ENCODE measurements at places on chromosomes 3 and 15.
A peak's percentile ranks its signal among the peaks of the same experiment; 100 is the strongest.

DNA sequence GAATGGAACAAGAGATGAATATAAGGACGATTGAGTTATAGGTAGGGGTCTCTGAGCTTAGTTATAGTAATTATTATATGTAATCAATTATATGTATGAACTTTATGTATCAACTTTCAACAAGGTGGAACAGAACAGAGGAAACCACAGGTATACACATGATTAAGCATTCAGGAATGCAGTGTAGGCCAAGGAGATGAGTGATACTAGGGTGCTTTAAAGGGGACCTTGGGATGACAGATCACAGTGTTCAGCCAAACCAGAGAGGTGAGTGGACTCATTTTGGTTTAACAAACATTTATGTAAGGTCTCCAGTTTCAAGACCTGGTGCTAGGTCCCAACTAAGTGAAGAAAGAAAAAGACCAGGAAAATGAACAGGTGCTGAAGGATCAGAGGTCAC lies 895.5 kb downstream of the ROBO2 start:
- DNase-seq, result no peak

- no peak for DNase-seq
Measured at GRCh38 chr3:194064380-194065332, 71.3 kb upstream of the HES1 start.

DNA sequence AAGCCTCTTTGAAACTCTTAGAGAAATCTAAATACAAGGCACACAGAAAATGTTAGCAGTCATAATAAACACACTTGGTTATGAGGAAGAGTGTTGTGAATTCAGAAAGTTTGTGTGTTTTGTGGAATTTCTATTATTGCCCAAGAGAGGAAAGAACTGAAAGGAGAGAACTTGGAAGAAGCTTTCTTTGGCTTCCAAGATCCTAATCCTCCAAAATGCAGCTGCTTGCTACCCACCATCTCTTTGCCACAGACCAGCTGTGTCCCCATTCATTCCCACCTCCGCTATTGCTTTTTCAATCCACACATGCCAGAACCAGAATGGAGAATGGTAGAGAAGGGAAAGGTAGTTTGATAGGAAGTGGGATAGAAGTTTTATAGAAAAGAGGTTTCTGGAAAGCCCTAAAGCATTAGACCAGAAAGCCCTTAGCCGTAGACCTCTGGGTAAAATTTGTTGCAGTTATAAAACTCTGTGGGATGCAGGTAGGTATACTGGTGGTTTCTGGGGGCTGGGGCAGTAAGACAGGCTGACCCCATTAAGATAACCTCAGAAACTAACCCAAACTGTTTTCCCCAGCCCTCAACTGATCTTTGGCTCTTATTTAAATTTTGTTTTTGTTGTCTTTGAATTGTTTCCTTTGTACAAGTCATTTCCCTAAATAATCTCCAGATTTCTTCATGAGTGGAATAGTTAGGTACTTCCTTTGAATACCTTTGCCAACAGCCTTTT lies 108.5 kb downstream of the FILIP1L start:
- DNase-seq, result no peak

DNA sequence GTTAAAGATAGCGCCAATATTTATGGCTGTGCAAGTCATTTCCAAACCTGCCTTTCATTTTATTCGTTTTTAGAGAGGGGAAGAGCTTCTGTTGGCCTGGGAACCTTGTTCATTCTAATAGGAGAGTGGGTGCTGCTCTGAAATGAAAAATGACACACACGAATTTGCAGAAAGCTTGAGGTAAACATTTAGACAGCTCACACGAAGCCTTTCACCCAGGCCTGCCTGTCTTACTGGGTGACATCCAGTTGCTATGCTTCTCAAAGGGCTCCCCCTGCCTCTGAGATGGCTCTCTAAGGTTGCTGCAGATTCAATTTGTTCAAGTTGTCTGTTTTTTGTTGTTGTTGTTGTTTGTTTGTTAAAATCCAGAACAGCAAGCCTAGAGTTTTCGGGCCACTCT lies 18.2 kb downstream of the PEX5L start:
- DNase-seq, result no peak

- no peak for DNase-seq
Measured at GRCh38 chr3:113507501-113508067, 7.4 kb downstream of the SPICE1 start.

DNA sequence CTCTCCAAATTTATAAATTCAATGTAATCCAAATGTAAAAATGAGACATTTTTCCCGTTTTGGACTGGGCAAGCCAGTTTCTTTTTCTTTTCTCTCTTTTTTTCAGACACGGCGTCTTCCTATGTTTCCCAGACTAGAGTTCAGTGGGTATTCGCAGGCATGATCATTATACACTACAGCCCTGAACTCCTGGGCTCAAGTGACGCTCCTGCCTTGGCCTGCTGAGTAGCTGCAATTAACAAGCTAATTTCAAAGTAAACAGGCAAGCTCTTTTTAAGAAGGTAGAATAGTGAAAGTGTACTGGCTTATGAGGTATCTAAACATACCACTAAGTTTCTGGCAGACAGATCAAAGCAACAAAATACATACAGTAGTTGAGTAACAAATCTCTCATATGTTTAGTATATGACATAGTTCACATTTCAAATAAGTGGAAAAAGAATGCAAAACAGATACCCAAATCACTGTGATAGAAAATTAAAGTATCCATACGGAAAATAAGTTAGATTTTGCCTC lies 13.5 kb downstream of the HIGD1A start:
- DNase-seq, result peak; percentile 31

DNA sequence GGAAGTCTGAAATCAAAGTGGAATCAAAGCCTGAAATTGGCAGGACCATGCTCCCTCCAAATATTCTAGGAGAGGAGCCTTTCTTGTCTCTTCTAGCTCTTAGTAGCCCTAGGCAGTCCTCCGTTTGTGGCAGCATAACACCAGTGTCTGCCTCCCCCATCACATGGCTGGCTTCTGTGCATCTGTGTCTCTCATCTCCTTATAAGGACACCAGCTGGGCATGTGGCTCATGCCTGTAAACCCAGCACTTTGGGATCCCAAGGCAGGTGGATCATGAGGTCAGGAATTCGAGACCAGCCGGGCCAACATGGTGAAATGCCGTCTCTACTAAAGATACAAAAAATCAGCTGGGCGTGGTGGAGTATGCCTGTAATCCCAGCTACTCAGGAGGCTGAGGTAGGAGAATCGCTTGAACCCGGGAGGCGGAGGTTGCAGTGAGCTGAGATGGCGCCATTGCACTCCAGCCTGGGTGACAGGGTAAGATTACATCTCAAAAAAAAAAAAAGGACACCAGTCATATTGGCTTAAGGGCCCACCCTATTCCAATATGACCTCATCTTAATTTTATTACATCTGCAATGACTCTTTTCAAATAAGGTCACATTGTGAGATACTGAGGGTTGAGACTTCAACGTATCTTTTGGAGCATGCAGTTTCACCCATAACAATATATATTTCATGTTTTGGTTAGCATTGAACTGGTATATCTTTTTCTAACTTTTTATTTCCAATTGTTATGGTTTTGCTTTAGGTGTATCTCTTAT lies 148.0 kb upstream of the TPM1 start:
- DNase-seq, result no peak

- no peak for DNase-seq
Measured at GRCh38 chr3:37941608-37942508, 48.7 kb upstream of the VILL start.

GRCh38 chr15:78624651-78625590 lies 4.1 kb upstream of the CHRNA3 start:
- no peak for DNase-seq

GRCh38 chr3:168654700-168655099 lies 559.0 kb upstream of the GOLIM4 start:
- DNase-seq, result no peak

DNA sequence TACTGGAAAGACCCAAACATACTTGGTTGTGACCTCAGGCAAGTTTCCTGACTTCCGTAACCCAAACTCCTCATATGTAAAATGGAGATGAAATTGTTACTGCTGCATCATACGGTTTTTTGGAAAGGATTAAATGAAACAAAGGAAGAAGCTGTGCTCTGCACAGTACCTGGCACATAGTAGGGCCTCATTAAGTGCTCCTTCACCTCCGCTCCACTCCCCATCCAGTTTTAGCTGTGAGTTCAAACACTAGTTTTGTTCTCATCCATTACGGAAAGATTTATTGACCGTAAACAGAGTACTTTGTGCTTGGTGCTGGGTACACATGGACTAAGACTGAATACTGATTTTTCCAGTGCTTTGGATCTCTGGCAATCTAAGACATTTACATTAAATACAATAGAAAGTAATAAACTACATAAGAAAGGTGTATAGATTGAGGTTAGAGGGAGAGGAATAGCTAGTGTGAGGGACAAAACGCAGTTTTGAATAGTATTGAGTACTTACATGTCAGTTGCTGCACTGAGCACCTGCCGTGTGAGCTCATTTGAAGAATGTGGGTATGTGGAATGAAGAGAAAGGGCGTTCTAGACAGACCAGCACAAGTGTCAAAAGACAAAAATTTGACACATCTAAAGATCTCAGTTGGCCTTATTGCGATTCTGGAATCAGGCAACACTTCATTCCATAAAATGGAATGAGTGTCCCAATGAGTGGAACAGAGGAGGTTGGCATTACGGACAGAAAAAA lies 594 bp upstream of the ICE2 start:
- DNase-seq, result no peak

DNA sequence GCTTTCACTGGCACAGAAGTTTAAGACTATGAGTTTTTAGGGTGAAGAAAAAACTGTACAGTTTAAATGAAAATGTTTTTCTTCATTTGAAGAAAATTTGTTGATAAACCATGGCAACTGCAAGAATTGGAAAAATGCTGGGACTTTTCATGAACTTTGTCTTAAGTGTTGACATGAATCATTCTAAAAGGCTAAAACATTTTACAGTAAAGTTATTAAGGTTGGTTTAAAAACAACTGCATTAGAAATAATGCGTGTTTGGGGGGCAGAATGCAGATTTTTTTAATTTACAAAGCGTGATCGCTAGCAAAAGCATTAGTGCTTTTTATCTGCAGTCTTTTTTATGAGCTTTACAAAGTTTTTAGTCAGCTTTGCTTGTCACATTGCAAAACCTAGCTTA lies 601.9 kb upstream of the TGFBR2 start:
- no peak for DNase-seq

GRCh38 chr3:56837196-56837955 lies 35.6 kb upstream of the ARHGEF3 start:
- no peak for DNase-seq

DNA sequence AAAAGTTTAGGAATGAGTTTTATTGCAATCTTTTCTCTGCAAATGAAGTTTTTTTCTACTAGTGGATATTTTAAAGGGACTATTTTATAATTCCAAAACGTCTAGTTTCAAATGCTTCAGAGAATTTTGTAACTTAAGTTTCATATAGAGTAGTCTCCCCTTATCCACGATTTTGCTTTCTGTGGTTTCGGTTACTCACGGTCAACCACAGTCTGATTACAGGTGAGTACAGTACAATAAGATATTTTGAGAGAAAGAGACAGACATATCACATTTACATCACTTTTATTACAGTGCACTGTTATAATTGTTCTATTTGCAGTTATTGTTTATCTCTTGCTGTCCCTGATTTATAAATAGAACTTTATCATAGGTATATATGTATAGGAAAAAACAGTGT lies 7.4 kb upstream of the EOGT start:
- no peak for DNase-seq

- no peak for DNase-seq
Measured at GRCh38 chr3:108548304-108548703, 37.9 kb upstream of the MYH15 start.

- DNase-seq, result peak; percentile 53
Measured at GRCh38 chr3:13078163-13078905, 5.1 kb upstream of the IQSEC1 start.

DNA sequence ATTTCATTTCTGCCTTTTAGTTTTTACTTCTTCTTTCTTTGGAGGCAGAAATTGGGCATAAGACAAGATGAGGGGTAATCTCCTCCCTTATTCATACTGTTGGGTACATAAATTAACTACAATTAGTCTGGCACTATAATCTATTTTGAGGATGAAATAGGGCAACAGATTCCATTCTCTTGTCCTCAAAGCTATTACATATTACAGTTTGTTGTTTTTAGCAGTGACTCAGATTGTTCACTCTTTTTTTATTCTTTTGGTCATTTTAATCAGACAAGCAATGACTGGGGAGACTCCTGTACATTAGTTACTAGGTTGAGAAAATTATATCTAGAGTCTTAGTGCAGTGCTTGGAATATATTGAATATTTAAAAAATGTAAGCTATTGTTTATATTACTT lies 556.0 kb downstream of the OTOL1 start:
- DNase-seq, result no peak

DNA sequence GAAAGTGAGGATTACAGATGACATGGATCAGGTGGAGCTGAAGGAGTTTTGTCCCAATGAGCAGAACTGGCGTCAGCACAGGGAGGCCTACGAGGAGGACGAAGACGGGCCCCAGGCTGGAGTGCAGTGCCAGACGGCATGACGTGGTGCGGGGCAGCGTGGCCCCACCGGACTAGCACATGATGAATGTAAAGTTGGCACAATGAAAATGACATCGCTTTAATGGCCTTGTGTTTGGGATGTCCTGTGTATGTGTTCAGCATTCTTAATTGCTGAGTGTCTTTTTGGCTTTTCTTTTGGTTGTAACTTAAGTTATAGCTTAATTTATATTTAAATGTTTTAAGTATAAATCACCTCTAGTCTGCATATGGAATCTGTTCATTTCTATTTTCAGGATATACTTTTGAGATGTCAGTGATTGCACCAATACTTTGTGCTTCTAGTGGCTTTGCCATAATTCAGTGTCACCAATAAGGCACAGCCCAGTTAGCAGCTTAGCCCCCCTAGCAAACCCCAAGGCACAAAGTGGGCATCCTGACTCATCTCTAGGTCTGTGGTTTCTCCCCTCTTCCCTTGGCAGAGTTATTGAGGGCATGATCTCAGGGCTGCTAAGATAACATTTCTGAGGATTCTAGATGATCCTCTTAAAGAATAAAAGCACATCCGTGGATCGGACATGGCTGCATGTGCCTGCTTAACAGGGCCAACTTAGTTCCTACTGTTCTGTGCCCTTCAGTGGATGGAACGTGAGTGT lies 16.1 kb downstream of the DNAJA4 start:
- DNase-seq, result no peak

DNA sequence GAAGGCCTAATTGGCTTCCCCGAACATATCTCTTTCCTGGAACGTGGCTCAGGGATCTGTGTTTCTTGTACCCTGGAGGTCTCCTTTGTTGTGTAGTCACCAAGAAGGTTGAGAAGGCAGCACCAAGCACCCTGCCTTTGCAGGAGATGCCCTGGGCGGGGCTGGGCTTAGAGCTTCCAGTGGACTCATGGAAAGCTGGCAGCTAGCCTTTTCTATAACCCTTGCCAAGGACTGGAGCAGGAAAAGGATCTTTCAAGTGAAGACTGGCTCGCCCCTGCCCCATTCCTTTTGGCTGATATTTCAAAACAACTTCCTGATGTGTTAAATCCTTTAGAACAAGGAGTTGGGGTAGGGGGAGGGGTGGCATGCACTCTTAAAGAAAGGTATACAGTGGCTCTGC lies 58.9 kb upstream of the EPHA6 start:
- no peak for DNase-seq

Measured in NCI-H2029 treated with DMSO at 0.1 percent for 48 hours (cell line).